ENCODE measurements at places on chromosomes 7 and 10.

GRCh38 chr7:33109758-33110238, 594 bp upstream of the RP9 start:
- DNase-seq: no peak

DNA sequence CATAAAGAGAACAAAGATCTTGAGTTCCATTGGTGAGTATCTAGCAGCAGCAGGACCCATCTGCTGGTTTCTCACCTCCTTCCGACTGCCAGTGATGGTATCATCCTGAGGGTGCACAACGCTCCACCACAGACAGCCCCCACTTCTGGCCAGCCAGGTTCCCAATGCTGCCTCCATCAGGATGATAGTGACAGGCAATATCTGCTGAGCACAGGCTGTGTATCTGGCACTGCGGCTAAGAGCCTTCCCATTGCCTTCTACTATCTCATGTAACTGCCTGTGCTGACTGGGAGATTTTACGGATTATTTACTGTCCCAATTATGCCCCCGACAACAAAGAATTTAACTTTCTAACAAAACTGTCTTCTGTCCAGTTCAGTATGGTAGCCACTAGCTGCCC, 352.4 kb upstream of the AOAH start:
- DNase-seq: no peak

- DNase-seq: no peak
Measured at GRCh38 chr10:110870823-110871297, 868 bp upstream of the PDCD4 start.

- DNase-seq: no peak
Measured at GRCh38 chr7:139396323-139396951, 36.7 kb downstream of the LUC7L2 start.

- no peak for DNase-seq
Measured at GRCh38 chr7:1900847-1901246, 230.8 kb downstream of the ELFN1 start.

DNA sequence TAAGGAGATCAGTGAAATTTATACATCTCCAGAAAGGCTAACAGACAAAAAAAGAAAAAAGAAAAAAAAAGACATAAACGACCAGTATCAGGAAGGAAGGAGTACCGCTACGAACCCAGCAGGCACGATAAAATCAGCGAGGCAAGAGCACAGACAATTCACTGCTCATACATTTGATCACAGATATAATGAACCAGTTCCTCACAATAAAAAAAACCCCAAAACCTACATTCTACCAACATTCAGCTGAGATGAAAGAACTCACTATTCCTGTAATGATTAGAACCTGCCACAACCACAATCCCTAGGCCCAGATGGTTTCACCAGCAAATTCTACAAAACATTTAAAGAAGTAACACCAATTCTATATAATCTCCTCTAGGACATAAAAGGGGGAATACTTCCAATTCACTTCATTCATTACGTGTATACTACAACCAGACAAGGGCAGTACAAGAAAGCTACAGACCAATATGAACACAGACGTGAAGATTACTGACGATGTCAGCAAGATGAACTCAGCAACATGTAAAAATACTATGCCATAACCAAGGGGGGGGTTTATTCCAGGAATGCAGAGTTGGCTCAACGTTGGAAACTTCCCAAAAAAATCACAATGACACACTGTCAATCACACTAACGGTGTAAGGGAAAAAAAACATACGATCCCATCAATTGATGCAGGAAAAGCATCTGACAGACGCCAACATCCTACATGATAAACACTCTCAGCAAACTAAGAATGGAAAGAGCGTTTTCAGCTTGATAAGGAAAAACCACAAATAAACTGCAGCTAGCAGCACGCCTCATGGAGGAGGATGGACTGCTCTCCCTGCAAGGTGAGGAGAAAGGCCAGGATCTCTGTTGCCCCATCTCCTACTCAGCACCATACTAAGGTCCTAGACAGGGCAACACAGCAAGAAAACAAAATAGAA, 256.2 kb downstream of the ELFN1 start:
- DNase-seq: no peak

DNA sequence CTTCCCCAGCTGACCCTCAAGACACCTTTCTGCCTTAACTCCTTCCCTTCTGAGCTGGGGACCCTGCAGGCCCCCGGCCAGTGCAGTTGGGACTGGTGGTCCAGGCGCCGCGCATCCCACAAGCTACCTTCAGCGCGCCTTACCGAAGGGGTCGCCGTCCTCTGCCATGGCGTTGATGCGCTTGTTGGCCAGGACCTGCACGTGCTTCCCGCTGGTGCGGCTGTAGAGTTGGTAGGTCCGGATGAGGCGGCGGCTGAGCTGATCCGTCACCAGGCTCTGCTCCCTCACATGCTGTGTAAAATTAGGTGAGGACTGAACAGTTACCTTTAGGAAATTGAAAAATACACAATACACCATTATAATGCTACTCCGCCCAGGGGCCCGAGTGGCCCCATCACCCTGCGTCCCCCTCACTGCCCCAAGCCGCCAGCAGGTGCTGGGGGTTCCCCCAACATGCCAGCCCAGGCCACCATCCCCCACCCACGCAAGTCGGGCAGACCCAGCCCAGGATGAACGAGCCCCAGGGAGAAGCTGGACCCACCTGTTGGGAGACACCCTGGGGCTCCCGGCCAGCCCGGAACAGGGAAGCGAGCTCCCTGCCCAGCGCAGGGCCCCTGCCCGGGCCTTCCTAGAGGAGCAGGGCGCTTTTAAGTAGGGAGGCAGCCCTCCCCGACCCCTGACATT, 1.2 kb downstream of the FGF8 start:
- DNase-seq: no peak

GRCh38 chr10:84087202-84087601, 52.1 kb upstream of the GHITM start:
- no peak for DNase-seq

DNA sequence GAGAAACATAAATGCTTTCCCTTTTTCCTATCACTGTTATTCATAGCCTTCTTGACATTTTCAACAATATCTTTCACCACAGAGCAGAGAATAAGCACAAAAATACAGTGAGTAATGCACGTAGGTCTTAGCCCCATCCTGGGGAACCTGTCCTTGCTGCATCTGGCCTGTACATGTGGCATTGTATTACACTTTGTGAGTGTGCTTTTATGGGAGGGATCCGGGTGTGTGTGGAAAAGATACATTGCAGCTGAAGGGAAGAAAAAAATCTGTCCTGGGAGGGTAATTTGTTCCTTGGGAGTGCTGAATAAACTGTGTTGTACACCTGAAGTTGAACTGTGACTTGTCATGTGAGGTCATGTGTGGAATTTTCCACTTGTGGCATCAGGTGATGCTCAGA, 422.7 kb upstream of the LRGUK start:
- no peak for DNase-seq

DNA sequence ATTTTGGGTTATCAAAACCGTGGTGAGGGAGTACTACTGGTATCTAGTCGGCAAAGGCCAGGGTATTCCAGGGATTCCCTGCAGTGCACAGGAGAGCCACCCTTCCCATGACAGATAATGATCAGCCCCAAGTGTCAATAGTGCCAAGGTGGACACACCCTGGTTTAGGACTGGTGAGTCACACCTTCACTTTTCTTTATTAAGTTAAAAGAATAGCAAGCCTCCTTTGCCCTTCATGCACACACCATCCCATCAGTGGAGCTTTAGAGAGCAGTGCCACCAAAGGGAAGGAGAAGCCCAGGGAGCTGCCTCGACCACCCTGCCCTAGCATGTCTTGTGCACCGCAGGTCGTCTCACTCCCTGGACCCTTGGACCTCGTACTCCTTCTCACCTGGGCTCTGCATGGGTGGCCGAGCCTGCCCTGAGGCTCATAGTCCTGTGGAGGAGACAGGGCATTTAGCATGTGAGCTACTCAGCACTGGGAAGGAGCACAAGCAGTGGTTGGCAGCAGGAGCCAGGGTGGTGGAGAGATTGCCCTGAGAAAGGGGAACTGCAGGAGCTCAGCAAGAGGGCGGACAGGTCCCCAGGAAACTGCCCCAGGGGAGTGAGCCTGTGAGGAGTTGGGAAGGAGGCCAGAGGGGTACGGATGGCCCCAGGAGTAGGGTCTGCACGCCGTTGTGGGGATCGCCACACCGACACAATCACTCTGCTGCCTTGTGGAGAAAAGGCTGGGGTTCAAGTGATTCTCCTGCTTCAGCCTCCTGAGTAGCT, 17.4 kb downstream of the UBE2D4 start:
- DNase-seq: no peak

- no peak for DNase-seq
Measured at GRCh38 chr7:40643664-40644063, 508.9 kb downstream of the SUGCT start.

DNA sequence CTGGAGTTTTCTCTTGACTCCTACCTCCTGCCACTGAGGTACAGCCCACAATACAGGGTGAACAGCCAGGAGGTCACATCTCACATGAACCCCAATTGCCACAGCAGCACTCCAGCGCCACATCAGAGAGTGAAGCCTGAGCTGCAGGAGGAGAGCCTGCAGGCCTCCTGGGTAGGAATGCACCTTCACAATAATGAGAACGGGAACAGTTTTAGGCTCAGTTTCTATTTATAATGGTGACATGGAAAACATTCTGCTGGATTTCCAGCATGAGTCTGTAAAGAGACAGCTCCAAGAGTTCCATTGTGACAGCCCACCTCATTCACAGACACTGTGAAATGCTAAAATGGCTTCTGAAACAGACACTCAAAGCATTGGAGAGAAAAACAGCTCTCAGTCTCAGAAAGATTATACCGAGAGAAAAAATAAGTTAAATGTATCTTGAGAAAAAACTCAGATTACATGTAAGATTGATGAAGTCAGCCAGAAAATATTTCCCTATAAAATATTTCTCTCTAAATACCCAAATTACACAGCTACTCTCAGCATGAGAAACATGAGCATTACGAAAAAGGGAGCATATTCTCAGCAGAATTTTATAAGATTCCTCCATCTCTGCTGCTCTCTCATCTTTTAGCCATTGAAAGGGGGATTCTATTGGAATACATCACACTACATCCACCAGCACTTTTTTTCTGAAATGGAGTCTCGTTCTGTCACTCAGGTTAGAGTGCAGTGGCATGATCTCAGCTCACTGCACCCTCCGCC, 11.3 kb downstream of the ZNF680 start:
- no peak for DNase-seq

GRCh38 chr7:12984117-12984516, 296.7 kb downstream of the ARL4A start:
- no peak for DNase-seq

- no peak for DNase-seq
Measured at GRCh38 chr10:108250936-108251620, 1086.6 kb upstream of the SORCS1 start.

DNA sequence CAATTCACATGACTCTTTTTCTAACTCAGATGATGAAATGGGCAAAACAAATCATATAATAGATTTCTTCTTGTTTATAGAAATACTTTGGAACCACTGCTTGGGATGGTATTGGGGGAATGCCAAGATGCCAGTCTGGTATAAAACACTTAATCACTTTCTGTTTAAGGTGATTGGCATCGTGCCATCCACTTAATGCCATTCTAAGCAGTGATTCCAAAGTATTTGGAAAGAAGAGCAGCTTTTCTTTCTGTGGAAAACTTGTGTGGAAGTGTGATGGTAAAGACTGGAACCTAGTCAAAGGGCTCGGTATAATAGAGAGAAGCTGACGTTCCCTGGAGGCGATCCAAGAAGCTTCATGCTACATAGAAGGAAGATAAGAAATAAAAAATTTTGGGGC, 120.6 kb downstream of the TMEM26 start:
- DNase-seq: no peak

- DNase-seq: peak; percentile 82
Measured at GRCh38 chr7:65251851-65252620, 121.6 kb upstream of the ZNF92 start.

DNA sequence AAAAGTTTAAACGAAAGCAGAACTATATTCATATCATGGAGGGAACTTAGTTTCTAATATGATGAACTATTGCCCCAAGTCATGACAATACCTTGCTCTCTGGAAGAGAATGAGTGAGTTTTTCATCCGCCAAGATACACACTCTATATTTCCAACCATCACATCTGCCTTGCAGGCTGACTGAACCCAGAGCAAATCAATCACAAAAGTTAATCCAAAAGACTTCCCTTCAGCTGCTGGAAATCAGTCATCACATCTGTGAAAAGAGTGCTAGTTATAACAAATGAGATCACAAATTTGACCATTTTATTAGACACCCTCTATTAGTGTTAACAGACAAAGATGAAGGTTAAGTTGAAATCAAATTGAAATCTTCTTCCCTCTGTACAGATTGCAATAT, 261.7 kb upstream of the PRKCQ start:
- DNase-seq: no peak

DNA sequence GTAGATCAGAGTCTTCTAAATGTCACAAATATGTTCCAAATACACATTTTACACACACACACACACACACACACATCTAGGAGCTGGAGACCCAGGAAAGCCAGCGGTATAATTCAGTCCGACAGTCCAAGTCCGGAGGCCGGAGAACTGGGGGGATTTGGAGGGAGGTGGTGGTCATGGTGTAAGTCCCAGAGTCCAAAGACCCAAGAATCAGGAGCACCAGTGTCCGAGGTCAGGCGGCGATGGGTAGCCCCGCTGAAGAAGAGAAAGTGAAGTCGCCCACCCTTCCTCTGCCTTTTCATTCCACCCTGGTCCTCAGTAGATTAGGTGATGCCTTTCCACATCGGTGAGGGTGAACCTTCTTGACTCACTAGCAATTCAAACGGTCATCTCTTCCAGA, 154.8 kb downstream of the CAMK1D start:
- DNase-seq: no peak
